ENCODE measurements at places on chromosomes 3 and 15. TPM values are rescaled to one million over a fixed set of nuclear protein-coding genes. Genes with fewer than 3 reads are reported as not detected.

ISG20 gene
- total RNA-seq = 1.1 TPM

PPARG gene
- total RNA-seq = 30.5 TPM

HDC gene
- total RNA-seq = not detected

PLA2G4E gene
- total RNA-seq = not detected

Measured in myometrial cell (primary cell).